Stimulated activated CD8-positive, alpha-beta memory T cell treated with anti-CD3 and anti-CD28 coated beads, Interleukin-4, amount 100 ng/mL, for 4 hours (primary cell): ENCODE measurements at places on chromosomes 7 and 10.

DNA sequence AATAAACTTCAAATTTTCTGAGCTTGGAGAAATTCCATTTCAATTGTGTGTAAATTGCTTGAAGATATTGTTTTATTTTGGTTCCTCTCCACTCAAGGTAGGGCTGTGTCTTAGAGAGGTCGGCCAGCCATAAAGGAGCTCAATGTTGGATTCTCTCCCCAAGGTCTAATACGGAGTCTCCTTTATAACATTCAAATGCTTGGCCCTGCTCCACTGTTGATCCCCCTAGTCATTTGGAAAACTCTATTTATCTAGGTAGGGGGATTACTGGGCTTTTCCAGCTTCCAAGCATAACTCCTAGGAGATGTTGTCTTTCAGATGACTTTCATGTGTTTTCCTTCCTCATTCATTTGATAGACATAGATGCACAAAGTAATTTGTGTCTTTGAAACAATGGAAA is 170.9 kb downstream of the LRMDA start:
- DNase-seq: no peak

GRCh38 chr10:18868919-18869318 is 179.7 kb upstream of the MALRD1 start:
- no peak for DNase-seq

GRCh38 chr10:99360934-99361333 is 31.8 kb downstream of the CNNM1 start:
- no peak for DNase-seq

- no peak for DNase-seq
Observed at GRCh38 chr7:131052285-131052904, 275.3 kb upstream of the MKLN1 start.

- DNase-seq: no peak
Observed at GRCh38 chr7:55573234-55573900, 1.1 kb upstream of the VOPP1 start.

GRCh38 chr10:69344591-69345252 is 66.4 kb downstream of the HK1 start:
- no peak for DNase-seq

- no peak for DNase-seq
Observed at GRCh38 chr7:40758590-40758989, 623.8 kb downstream of the SUGCT start.

- DNase-seq: no peak
Observed at GRCh38 chr7:140239653-140239935, 62.8 kb upstream of the KDM7A start.

DNA sequence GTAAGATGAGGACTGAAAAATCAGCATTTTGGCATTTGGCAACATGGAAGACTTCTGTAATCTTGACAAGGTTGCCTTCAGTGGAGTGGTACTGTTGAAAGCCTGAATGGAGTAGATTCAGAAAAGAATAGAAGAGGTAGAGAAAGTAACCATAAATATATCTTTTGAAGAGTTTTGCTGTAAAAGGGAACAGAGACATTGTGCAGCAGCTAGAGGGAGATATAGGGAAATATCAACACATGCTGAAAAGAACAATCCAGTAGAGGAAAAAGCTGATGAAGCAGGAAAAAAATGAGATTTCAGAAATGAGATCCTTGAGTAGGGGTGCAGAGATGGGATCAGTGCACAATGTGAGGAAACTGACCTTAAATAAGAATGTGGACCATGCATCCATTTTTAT is 60.0 kb downstream of the RAPGEF5 start:
- no peak for DNase-seq

DNA sequence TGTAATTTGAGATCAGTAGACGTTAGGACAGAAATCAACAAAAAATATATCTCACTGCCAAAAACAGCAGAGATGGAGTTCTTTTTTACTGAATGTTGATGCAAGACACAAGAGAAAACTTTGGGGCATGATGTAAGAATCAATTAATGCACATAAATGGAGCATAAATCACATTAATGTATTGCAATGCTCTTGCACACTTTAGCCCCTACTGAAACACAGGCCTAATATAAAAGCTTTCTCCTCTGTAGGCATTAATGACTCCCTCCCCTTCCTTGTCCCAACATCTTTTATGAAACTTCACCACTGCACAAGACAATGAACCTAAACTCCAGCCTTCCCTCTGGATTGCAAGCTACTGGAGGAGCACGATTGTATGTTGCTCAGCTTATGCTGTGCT is 58.8 kb downstream of the CACNA2D1 start:
- no peak for DNase-seq

DNA sequence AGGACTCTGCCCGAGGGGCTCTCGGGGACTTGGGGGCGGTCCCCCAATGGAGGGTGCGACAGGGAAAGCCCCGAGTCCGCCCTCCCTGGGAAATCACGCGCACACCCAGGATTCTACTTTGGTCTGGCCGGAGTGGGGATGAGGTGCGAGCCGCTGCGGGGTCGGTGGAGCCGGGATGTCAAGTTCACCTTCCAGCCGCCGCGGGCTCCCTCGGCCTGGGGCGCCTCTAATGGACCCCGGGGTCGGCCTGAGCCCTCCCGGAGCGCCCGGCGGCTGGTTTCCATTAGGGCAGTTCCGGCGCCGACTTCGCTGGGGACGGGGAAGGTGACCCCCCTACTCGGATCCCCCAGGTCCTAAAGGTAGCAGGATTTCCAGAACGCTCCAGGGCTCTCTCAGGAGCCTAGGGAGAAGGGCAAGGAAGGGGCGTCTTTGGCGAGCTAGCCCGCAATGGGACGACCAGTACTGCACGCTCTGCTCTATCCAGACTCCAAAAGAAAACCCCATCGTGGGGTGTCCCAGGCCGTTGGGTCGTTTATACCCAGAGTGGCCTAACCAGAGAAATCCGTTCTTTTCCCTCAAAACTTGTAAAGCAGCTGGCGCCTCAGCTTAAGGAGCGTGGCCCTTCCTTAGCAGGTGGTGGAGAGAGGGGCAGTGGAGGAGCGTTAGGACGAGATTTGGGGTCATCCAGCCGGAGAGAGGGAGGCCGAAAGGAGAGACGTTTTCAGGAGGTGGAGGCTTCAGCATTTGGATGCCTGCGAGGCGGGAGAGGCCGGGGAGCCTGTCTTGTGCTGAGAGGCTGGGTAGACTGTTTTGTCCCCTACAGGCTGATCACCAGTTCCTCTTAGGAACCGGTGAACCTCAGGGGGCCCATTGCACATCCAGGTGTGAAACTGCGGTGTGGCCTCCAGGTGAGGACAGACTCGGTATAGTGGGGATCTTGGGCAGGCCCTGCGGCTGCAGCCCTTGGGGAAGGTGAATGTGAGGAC is 860 bp upstream of the WDR86 start:
- DNase-seq: no peak

DNA sequence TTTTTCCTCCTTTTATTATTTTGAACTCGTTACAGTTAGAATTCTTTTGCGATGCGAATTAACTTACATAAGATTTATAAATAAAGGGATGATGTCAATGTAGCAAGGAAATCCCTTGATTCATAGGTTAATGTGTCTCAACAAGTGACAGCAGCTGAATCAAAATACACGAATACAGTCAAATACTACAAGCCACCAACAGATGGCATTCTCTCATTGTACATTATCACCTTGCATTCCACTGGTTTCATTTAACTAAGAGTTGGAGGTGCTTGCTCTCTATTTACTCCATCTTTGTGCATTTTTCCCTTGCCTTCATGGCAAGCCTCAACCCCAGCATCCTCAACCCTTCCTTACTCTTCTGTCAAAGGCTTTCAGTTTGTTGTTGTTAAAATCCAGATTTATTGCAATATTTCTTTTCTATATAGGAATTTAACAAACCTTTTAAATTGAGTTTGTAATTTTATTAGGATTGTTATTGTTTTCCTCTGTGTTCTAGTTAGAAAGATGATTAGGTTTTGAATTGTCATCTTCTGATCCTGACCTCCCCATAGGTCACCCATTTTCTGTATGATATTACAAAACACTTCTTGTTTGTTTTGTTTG is 78.3 kb downstream of the SLC25A40 start:
- no peak for DNase-seq

- no peak for DNase-seq
Observed at GRCh38 chr7:17108049-17108584, 190.3 kb upstream of the AHR start.

DNA sequence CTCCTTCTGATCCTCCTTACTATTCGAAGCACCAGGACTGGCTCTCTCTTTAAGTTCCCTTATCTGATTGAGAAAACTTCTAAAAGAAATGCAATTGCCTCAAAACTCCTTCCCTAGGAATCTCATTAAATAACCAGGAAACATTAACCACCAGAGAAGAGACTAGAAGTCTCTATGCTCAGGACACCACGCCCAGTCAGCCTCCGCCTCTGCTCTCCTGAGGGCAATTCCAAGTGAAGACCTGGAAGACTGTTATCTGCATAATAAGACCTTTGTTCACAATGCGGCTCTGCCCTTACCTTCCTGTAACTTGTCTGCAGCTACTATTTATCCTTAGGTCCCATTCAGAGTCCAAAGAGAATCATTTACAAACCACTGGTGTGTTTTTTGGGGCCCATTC is 78.8 kb downstream of the ELMO1 start:
- no peak for DNase-seq

DNA sequence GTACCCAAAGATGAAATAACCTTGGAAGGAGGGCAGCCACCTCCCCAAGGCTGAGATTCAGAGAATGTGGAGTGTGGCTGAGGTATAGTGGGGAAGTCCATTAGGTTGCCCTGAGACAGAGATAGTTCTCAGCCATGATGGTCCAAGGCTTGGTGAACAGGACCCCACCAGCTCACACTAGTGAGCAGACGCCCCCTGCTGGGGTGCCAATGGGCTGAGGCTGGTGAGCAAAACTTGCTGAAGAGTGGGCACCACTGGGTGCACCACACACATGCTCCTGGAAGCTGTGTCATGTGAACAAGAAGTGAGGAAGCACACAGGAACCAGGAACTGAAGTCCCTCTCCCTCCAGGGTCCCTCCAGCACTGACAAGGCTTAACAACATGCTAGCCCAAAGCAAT is 8.9 kb downstream of the FBXL13 start:
- no peak for DNase-seq

DNA sequence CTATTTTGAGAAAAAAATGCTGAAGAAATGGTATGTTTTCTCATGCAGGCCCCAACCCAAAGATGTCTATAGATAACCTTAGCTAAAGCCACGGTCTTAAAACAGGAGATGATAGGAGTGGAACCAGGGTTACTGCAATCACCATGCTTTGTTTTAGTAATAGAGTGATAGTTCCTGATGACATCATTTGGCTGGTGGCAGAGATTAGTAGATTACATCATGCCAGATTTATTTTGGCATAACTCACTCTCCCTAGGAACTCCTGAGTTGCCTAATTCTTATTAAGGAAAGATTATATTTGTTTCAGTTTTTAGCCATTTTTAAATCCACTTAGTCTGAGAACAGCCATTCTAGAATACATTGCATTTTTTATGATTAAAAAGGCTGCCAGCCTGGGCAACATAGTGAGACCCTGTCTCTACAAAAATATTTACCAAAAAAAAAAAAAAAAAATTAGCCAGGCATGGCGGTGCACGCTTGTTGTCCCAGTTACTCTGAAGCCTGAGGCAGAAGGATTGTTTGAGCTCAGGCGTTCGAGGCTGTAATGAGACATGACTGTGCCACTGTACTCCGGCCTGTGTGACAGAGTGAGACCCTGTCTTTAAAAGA is 17.8 kb downstream of the ENO4 start:
- DNase-seq: no peak

DNA sequence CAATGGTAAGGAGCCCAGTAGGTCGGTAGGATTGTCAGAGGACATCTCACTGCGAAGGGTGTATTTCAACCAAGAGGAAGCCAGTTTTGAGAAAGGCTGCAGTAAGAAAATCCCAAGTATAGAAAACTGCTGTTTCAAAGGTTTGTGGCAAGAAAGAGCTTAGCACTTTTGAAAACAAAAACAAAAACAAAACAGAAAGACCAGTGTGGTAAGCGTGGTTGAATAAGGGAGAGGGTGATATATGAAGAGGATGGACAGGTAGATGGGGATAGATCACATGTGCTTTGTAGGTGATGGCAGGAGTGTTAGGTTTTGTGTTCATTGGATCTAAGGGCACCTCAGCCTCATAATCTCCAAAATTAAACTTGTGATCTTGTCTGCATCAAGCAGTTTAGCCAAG is 141.6 kb upstream of the WNT16 start:
- no peak for DNase-seq

GRCh38 chr10:60009710-60010383 is 103.5 kb upstream of the CCDC6 start:
- no peak for DNase-seq

DNA sequence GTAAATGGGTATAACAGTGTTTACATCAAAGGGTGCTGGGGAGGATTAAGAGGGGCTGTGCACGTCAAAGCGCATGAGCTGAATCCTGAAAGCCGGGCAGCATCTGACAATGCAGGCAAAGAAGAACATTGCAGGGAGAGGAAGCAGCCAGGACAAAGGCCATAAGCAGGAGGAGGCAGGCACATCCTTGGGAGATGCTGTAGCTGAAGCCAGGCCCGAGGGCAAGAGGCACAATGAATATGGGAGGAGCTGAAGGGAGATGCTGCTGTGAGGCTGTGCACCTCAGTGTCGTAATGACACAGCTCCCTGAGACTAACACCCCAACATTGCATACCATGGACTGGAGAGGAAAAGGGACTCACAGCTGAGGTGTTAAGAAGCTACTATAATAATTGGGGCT is 129.2 kb downstream of the BTAF1 start:
- DNase-seq: no peak

DNA sequence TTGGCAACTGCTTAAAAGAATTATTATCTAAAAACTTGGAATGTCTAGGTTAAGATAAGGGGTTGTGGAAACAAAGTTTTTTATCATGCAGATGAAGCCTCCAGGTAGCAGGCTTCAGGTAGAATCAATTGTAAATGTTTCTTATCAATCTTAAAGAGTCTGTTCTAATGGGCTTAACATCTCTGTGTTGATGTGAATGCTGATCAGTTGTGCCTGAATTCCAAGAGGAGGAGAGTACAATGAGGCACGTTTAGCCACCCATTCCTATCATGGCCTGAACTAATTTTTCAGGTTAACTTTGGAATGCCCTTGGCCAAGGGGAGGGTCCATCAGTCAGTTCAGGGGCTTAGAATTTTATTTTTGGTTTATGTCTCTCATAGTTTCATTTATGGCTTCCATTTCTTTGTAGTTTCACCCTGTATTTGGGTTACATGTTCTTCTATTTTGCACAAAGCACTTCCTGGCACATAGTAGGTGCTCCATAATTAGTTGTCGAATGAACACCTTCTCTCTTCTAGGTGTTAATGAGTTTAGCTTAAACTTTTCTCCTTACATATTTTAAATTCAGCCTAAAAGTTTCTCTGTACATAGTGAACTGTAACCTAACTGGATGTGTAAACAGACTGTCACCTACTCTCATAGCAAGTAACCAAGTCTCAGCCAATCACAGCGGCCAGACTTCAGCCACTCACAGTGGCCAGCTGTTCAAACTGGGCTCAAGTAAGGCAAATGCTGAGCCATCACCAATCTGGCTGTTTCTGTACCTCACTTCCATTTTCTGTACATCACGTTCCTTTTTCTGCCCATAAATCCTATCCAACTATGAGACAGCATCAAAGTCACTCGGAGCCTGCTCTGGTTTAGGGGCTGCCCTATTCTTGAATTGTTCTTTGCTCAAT is 34.7 kb downstream of the ALOX5 start:
- no peak for DNase-seq

DNA sequence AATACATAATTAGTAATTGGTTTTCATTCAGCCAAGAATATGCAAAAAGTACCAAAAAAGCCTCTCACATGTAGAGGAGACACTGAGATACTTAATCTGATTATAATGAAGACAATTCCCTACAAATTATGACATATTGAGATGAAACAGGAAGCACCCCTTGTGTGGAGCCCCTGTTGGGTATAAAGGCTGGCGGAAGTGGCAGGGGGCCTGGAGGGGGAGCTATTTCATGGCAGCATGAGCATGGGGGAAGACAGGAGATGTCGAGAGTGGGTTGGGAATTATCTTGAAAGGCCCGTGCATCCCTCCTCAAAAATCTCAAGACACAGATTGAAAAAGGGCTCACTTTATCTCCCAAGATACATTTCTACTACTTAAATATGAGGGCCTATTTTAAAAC is 96.9 kb downstream of the PIP4K2A start:
- DNase-seq: no peak
